ENCODE measurements at places on chromosomes 13 and 19. TPM values are rescaled to one million over a fixed set of nuclear protein-coding genes. Genes with fewer than 3 reads are reported as not detected.

DNA sequence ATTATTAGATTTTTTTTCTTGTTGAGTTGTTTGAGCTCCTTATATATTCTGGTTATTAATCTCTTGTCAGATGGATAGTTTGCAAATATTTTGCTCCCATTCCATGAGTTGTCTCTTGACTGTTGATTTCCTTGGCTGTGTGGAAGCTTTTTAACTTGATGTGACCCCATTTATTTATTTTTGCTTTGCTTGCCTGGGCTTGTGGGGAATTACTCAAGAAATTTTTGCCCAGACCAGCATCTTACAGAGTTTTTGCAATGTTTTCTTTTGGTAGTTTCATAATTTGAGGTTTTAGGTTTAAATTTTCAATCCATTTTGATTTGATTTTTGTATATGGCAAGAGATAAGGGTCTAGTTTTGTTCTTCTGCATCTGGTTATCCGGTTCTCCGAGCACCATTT, 124.7 kb downstream of the PCCA start:
- no peak overlapping the region for H3K27ac ChIP-seq
- DNase-seq: no peak
- H3K36me3 ChIP-seq: no peaks in the 10 kb centered on the region
- no peaks in the 10 kb centered on the region for H3K27me3 ChIP-seq

GRCh38 chr13:36154567-36155291, 23.5 kb upstream of the DCLK1 start:
- DNase-seq: no peak
- H3K4me1 ChIP-seq: no peaks in the 10 kb centered on the region
- H3K4me3 ChIP-seq: no peak overlapping the region
- no peaks in the 10 kb centered on the region for H3K27me3 ChIP-seq
- no peak overlapping the region for H3K27ac ChIP-seq
- no peaks in the 10 kb centered on the region for H3K36me3 ChIP-seq

GRCh38 chr19:10167459-10167858, 27.3 kb downstream of the DNMT1 start:
- H3K36me3 ChIP-seq: peaks cover 80% of the 10 kb centered on the region
- no peaks in the 10 kb centered on the region for H3K27me3 ChIP-seq
- H3K27ac ChIP-seq: peak overlapping the region; percentile 25
- peaks cover 15% of the 10 kb centered on the region for H3K4me1 ChIP-seq
- H3K4me3 ChIP-seq: no peak overlapping the region

GRCh38 chr13:28318496-28318895, 176.4 kb downstream of the FLT1 start:
- no peaks in the 10 kb centered on the region for H3K27me3 ChIP-seq
- no peaks in the 10 kb centered on the region for H3K36me3 ChIP-seq
- H3K4me1 ChIP-seq: peaks cover 6% of the 10 kb centered on the region
- H3K4me3 ChIP-seq: no peak overlapping the region
- no peak overlapping the region for H3K27ac ChIP-seq

- H3K27ac ChIP-seq: no peak overlapping the region
- H3K4me3 ChIP-seq: no peak overlapping the region
- H3K4me1 ChIP-seq: no peaks in the 10 kb centered on the region
- DNase-seq: no peak
- no peaks in the 10 kb centered on the region for H3K36me3 ChIP-seq
Measured at GRCh38 chr13:43014162-43014561, 9.2 kb upstream of the DNAJC15 start.

GRCh38 chr19:35404879-35405622, 34.2 kb downstream of the GPR42 start:
- no peak for DNase-seq
- no peak overlapping the region for H3K4me3 ChIP-seq
- H3K27me3 ChIP-seq: no peaks in the 10 kb centered on the region
- no peaks in the 10 kb centered on the region for H3K36me3 ChIP-seq
- H3K27ac ChIP-seq: no peak overlapping the region

GRCh38 chr19:3176715-3177501, 1.7 kb upstream of the S1PR4 start:
- H3K4me3 ChIP-seq: peak overlapping the region; percentile 11
- peak; percentile 81 for DNase-seq
- peaks cover 7% of the 10 kb centered on the region for H3K36me3 ChIP-seq
- H3K4me1 ChIP-seq: peaks cover 48% of the 10 kb centered on the region
- no peaks in the 10 kb centered on the region for H3K27me3 ChIP-seq

DNA sequence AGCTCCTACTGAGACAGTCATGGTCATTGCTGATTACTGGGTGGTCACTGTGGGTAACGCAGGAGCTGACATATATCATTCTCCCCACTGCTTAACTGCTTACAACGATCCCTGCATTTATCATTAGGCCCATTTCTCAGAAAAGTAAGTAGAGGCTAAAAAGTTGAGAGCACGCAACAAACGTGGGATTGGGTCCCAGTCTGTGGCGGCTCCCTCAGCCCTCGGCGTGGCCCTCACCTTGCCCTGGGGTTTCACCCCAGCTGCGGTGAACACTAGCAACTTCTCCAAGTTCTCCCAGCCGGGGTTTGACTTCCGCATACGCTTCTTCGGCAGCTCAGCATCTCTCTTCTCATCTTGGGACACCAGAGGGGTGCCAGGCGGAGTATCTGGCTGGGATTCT, 2.5 kb downstream of the PNKP start:
- peaks cover 35% of the 10 kb centered on the region for H3K36me3 ChIP-seq
- no peak overlapping the region for H3K27ac ChIP-seq
- H3K4me1 ChIP-seq: peaks cover 40% of the 10 kb centered on the region
- no peak for DNase-seq
- no peaks in the 10 kb centered on the region for H3K27me3 ChIP-seq

The SIGLEC9 gene
- total RNA-seq: 15.3 TPM
